Activated CD8-positive, alpha-beta memory T cell treated with anti-CD3 and anti-CD28 coated beads for 24 hours (primary cell): ENCODE measurements at places on chromosomes 3 and 15.

- DNase-seq: peak; percentile 47
Measured at GRCh38 chr3:49617390-49618013, 56.6 kb upstream of the APEH start.

GRCh38 chr15:48678851-48679250 lies 33.3 kb upstream of the FBN1 start:
- no peak for DNase-seq

GRCh38 chr3:115415246-115415996 lies 207.9 kb upstream of the GAP43 start:
- no peak for DNase-seq

DNA sequence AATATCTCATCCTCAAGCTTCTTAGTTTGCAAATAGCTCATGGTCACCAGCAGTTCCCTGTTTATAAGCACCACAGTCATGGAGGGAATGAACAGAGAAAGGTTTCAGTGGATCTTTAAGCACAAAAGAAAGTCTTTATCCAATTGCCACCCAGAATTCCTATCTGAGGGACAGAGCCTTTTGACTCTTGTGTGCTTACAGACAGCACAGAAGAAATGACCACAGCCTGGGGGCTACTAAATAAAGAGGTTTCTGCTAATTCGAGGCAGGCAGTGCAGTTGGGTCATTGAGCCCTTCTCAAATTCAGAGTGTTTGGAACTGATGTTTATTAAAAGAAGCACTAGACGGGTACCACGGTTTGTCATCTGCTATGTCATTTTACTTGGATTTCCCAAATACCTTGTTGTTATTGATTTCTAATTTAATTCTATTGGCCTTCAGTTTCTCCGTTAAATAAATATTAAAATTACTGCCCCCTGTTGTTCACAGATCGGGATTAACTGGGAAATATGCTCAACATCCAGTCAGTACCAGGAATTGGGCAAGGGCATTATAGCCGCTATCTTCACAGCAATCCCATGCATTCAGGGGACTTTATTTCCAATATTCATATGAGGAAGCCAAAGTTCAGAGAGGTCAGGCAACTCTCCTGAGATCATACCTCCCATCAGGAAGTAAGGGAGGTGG lies 3.6 kb downstream of the PRICKLE2 start:
- DNase-seq: no peak

- DNase-seq: peak; percentile 64
Measured at GRCh38 chr15:90191794-90192509, 9.2 kb upstream of the SEMA4B start.

- no peak for DNase-seq
Measured at GRCh38 chr15:57451555-57451954, 75.2 kb downstream of the CGNL1 start.

GRCh38 chr3:128488636-128488990 lies 4.4 kb downstream of the GATA2 start:
- DNase-seq: peak; percentile 68

DNA sequence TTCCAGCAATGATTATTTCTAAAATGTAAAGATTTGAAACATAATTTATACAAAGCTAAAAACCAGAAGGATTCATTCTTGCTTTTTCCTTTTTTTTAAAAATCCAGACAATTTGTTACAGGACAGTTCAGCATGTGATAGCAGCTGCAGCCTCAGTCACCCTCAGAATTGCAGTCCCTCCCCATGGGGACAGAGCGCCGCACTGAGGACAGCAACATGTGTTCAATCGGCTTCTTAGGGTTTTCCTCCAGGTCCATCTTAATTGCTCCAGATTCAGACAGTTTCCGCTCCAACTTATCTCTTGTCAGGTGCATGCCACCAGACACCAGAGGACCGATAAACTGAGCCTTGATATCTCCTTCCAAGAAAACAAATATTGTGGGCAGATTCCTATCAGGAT lies 134.9 kb upstream of the TBC1D5 start:
- DNase-seq: no peak

- DNase-seq: no peak
Measured at GRCh38 chr3:30691249-30691880, 85.0 kb downstream of the TGFBR2 start.

DNA sequence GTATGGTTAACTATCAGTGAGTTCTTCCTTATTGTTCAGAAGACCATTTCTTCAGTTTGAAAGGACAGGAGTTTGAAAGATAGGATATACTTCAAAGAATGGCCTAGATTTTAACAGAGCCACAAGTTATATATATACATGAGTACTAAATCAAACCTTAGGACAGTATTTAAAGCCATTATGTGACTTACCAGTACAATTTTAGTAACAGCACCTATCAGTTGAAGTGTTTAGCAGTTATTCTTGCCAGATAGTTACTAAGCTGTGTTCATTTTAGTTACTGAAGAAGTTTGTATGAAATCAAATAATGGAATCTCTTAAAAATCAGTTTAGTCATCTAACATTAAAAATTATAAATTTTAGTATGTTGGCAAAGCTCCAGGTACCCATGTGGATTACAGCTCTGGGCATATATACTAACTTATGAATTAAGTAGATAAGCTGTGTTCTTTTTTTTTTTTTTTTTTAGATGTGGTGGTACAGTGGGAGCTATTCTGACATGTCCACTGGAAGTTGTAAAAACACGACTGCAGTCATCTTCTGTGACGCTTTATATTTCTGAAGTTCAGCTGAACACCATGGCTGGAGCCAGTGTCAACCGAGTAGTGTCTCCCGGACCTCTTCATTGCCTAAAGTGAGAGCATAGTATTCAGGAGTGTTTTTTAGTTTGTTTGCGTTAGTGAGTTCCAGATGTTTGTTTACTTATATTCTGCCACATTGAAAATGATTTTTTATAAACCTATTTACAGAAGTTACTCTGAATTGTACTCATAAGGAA lies 14.6 kb downstream of the SLC25A36 start:
- no peak for DNase-seq

DNA sequence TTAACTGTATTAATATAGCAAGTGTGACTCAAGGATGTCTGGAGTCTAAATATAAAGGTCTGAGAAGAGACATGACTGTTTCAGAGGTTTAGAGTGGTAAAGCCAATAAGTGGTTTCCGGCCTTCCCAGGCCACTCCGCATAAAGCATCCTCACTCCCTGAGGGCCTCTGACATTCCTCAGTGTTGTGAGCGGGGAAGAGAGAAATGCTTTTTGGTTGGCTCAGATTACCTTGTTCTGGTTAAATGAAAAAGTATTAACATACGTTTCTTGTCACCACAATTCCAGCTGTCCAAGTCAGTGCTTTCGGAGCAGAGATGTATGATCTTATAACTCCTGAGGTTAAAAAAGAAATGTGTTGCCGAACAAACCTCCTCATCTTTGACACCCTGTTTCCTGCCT lies 103.8 kb downstream of the RBMS3 start:
- DNase-seq: no peak

GRCh38 chr3:117587416-117587815 lies 877.8 kb downstream of the TUSC7 start:
- no peak for DNase-seq

GRCh38 chr3:25396686-25397085 lies 31.4 kb upstream of the RARB start:
- no peak for DNase-seq

GRCh38 chr15:101499863-101500713 lies 10.6 kb upstream of the PCSK6 start:
- DNase-seq: peak; percentile 52

DNA sequence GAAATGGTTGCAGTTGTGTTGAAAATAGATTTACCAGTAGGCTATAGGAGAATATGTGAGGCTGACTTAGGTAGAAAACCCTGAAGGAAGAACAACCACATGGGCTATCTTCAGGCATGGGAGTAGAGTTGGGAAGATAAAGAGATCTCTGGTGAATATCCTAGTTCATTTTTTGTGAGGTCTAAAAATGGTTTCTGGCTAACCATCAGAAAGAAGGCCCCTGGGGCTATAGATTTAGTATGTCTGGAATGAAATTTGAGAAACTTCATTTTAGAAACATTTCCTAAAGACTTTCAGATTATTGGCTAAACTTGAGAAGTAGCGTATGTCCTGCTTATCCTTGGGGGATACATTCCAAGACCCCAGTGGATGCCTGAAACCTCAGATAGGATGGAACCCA lies 148.2 kb downstream of the NAALADL2 start:
- DNase-seq: no peak

DNA sequence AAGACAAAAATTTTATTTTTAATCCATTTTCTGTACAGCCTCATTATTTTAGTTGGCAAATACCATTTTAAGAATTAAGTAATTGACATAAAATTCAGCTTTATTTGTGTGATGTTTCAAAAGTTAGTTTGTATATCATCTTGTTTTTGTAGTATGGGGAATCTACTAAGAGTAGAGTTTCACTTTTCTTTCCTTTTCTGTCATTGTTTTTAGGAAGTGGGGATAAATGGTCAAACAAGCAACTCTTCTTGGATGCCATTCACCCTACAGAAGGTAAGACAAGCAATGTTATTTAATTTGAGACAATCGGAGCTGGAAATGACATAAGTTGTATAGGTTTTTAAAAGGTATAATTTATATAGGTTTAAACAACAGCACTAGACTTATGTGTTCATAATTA lies 268.3 kb downstream of the BBX start:
- no peak for DNase-seq

DNA sequence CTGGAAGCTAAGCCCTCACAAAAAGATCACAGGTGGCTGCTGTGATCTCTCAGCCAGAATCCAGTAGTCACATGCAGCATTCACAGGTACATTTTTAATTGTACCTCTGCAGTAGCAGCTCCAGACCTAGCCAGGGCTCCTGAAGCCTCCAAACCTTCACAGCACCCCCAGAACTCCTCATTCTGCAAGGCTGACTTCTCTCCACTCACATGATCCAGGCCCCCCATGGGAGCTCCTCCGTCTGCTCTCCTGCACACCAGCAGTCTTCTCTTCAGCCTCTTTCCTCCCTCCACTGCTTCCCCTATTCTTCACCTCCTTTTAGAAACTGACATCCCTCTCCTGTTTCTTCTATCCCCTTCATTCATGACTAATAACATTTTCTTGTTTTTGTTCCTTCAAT lies 13.2 kb upstream of the CPEB1 start:
- DNase-seq: no peak

GRCh38 chr3:56365905-56366640 lies 102.2 kb downstream of the ERC2 start:
- DNase-seq: no peak

GRCh38 chr3:149808209-149808829 lies 4.7 kb upstream of the RNF13 start:
- peak; percentile 71 for DNase-seq

DNA sequence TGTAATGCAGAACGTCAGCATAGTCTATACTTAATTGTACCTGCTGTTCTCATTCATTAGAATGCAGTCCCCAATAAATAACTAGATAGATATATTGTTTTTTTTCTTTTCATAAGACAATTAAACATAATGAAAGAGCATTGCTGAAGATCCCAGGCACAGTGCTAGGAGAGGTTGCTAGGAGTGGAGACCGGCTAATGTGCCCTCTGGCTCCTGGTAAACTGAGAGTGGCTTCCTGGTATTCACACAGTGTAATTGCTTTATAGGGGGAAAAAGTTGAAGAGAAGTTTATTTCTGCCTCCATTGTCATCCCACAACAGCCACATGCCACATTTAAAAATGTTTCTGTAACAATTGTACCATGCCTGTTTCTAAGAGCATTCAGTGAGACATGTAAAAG lies 135.6 kb downstream of the MAP2K5 start:
- no peak for DNase-seq

DNA sequence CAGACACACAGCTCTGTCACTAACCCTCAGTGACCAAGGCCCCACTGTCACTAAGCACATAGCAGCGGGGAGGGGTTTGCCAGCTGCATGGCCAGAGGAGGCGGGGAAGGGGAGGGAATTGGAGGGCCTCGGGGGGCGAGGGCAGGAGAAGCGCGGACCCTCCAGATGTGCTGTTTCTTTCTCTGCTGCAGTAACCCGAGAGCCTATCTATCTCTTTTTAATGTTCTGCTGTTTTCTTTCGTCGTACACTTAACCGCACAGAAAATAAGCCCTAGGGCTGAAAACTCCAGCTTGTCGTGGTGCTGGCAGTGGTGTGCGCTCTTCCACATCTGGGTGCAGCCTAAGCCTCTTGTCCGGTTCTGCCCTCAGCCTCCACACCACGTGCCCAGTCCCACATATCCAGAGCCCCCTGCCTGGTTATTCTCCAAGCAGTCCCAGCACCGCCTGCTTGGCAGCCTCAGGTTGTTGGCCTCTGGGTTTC lies 51.1 kb downstream of the BDH1 start:
- no peak for DNase-seq

DNA sequence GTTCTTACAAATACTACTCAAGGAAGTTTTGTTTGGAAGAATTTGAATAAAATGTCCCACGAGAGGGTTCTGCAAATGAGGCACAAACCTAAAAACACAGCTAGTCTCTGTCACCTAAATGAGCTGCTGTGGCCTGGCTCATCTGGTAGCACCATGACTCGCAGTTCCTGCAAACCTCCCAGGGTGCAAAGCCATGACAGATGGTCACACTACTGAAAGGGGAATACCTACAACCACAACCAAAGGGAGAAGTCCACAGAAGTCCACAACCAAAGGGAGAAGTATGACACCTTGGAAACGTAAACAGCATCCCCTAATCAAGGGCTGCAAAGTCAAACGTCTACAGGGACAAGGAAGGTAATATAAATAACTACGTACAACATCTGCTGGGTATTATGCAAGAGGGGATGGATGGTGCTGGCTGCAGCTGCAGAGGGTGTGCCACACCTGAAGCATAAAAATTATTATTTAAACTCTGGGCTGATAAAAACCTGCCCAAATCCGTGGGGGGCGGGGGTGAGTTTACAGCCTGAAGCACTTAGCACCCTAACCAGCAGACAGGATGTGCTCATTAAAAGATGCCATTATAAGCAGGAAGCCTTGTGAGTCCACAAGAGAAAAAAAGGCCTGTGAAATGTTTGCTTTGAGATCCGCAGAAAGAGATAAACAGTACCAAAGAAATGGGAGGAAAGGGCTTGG lies 184.0 kb downstream of the MAGI1 start:
- DNase-seq: no peak

DNA sequence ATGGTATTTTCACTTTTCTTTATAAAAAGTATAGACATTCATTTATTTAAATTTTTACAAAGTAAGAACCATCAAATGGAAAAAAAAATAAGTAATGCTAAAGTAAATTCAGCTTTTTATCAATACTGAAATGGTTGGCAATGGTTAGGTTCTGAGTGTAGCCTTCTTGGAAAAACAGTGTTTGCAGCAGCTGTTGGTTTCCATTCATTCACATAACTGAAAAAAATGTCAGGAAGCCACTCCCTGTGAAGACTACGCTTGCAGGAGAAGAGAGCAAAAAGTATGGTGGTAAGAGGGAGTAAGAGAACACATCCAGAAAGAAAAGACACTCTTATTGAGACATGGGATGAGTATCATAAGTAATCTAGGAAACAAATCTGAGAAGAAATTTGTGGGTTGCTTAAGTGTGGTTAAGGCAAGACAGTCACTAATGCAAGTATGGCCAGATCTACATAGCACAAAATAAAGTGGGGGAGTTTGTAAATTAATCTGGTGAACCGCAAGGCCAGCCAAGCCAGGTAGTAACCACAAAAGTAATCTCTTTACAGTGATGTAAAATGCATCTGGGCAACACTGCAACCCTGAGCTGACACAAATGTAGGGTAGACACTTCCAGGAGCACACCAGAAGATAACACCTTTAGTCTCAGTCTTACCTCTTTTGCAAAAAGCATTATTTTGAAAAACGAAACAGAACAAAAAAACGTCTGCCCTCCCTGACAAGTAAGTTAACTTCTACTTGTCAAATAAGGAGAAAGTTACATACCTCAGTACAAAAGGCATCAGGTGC lies 133.7 kb downstream of the IGSF11 start:
- DNase-seq: no peak
